Left ventricle myocardium inferior (tissue), 1 donor: ENCODE measurements at places on chromosomes 3 and 15.

GRCh38 chr3:167031364-167032049, 348.6 kb downstream of the ZBBX start:
- no peak for DNase-seq

GRCh38 chr15:42149493-42150218, 6.8 kb downstream of the PLA2G4F start:
- DNase-seq, result no peak

DNA sequence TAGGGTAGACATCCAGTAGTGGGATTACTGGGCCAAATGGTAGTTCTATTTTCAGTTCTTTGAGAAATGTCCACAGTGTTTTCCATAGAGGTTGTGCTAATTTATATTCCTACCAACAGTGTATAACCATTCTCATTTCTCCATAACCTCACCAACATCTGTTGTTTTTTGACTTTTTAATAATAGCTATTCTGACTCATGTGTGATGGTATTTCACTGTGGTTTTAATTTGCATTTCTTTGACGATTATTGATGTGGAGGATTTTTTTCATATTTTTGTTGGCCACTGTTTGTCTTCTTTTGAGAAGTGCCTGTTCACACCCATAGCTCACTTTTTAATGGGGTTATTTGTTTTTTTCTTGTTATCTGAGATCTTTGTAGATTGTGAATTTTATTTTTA, 125.2 kb downstream of the CFAP20DC start:
- no peak for DNase-seq

GRCh38 chr15:70410371-70410985, 312.8 kb upstream of the TLE3 start:
- no peak for DNase-seq

DNA sequence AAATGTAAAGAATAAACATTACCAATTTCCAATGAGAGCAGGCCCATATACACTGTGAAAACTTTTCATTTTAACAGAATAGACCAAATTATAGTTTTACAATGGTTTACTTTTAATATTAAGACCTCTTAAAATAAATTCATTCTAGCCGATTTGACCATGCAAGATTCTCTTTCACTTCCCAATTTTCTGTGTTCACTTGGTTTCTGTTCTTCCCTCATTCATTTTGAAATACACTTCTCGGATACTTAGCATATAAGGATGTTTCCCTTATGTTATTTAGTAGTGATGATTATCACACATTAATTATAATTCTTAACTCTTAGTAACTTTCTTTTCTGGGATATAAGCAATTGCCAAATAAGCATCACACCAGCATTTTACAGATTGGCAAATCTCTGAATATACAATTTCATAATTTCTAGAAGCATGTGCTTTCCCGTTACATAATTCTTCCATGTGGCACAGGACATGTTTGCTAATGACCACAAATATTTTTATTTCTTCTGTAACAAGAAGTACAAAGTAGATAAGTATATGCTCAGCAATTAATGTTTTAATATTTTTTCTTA, 13.9 kb downstream of the OR5H15 start:
- DNase-seq, result no peak

- DNase-seq, result no peak
These were observed 16.5 kb downstream of the RAB11A start for GRCh38 chr15:65885668-65886218.

DNA sequence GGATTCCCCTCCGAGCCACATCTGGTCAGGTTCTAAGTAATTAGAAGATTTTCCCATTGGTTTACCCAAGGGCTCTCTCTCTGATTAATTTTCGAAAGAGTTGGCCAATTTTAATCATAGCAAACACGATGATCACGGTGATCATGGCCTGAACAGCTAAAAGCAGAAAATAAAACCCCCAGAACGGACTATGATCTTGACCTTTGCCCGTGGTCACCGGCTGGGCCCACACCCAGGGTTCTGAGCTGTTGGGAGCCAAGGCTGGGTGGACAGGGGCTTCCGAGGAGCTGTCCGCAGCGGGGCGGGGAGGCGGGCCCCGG, 2.6 kb downstream of the GP5 start:
- no peak for DNase-seq
